Adrenal gland (tissue), 19 donors: ENCODE measurements at places on chromosomes 12 and 14.

- no peak for DNase-seq
- no peaks in the 10 kb centered on the region for H3K27me3 ChIP-seq
- no peaks in the 10 kb centered on the region for H3K36me3 ChIP-seq
- H3K27ac ChIP-seq, result peak overlapping the region; percentile 50
Measured at GRCh38 chr14:53367644-53368026, 214.5 kb upstream of the DDHD1 start.

DNA sequence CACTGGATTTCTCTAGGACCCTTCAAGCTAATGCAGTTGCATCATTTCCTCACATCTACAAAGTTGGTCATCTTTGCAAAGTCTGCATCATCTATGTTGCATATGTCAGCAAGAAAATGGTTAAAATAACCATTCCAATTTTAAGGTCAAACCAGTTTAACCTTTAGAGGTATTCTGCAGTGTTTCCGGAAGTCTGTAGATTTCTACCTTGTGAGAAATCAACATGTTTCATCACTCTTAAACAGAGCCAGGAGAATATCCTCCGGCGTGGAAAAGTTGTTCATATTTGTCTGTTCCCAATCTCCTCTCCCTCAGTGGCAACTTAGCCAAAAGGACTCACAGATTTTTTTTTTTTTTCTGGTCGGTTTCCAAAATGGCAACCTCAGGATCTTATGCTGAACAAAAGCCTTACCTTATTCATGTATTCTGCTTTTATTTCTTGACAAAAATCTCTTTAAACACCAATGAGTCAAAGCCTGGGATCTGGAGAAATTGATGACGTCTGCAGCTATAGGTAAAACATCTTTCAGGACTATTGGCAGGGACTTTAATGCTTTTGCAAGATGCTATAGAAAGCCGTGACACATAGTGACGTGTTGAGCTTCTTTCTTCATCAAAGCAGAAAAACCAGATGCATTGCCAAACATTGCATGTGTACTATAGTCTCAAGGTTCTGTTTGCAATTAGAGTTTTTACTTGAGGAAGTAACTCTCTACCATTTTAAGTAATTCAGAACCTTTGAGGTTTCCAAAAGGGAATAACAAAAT is 16.0 kb upstream of the CDK17 start:
- H3K4me3 ChIP-seq, result no peak overlapping the region
- DNase-seq, result no peak

- DNase-seq, result no peak
- no peaks in the 10 kb centered on the region for H3K4me1 ChIP-seq
- H3K36me3 ChIP-seq, result no peaks in the 10 kb centered on the region
- H3K4me3 ChIP-seq, result no peak overlapping the region
Measured at GRCh38 chr14:72256055-72256454, 323.8 kb downstream of the RGS6 start.

DNA sequence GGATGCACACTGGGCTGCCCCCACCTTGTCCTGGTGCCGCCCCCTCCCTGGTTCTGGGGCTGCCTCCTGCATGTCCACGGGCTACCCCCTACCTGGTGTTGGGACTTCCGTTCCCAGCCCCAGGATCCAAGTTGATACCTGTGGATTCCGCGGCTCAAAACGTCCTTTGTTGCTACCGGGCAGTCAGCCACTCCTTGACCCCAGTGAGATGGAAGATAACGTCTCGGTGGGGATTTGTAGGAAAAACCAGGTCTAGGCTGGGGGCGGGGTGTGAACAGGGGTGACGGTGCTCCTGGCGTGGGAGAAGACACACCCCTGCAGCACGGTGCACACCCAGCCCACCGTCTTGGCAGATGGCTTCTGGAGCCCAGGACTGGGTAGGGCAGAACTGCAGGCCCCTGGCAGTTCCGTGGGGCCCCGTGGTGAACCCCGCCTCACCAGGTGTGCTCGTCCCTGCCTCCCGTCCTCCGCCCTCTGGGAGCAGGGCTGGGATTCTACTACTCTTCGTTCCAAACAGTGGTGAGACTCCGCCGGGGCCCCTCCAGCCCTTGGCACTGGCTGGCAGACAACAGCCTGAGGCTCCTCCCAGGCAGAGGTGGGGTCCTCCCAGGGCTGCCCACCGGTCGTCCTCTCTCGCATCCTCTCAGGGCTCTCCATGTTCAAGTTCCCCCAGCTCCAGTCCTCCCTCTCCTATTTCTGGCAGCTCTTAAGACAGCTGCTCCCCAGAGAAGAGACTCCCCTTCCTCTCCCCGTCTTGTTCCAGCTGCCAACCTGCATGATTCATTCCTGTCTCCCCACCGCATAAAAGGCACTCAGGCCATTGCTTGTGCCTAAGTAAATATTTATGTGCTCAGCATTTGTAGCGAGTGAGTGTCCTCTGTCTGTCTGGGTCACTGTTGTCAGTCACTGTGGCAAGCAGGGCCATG is 75.5 kb downstream of the FBXL14 start:
- DNase-seq, result no peak

- no peak for DNase-seq
- H3K36me3 ChIP-seq, result no peaks in the 10 kb centered on the region
- no peaks in the 10 kb centered on the region for H3K27me3 ChIP-seq
- no peak overlapping the region for H3K4me3 ChIP-seq
Measured at GRCh38 chr14:72888192-72888591, 5.7 kb downstream of the DPF3 start.

GRCh38 chr12:107474639-107475539 is 210.7 kb upstream of the PWP1 start:
- no peak overlapping the region for H3K27ac ChIP-seq
- DNase-seq, result no peak
- H3K36me3 ChIP-seq, result no peaks in the 10 kb centered on the region

GRCh38 chr14:24693353-24693737 is 59.4 kb upstream of the GZMB start:
- H3K27ac ChIP-seq, result no peak overlapping the region
- H3K36me3 ChIP-seq, result no peaks in the 10 kb centered on the region
- H3K4me3 ChIP-seq, result no peak overlapping the region

DNA sequence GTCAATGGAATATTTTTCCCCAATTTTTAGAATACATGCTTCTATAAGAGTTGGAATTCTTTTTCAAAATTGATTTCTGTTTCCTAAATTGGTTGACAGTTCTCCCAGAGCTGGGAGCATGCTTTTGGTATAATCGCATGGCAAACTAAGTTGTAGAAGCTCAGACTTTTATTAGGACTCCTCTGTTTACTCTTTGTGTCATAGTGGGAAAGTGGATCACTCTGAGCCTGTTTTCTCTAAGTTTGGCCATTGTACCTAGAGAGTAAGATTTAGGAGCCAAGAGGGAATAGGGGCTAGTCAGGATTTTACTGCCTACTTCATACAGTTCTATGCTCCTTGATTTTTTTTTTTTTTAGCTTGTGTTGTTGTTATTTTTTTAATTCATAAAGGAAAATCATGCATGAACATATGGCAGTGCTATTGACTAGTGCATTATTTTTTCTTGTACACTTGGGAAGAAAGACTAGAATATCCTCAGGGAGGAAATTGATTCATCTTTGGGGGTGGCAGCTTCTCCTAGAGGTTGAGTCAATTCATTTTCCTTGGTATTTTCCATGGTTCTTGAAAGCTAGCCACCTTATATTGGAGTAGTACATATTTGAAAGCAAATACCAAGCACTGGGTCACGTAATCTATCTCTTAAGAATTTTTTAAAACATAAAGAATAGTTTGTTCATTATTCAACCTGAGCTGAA is 77.7 kb upstream of the TRAF3 start:
- no peak for DNase-seq
- H3K4me3 ChIP-seq, result no peak overlapping the region
- no peaks in the 10 kb centered on the region for H3K4me1 ChIP-seq
- no peaks in the 10 kb centered on the region for H3K27me3 ChIP-seq
- no peaks in the 10 kb centered on the region for H3K36me3 ChIP-seq

GRCh38 chr14:58639842-58640484 is 2.2 kb downstream of the DACT1 start:
- peak; percentile 56 for DNase-seq
- peaks cover under 1% of the 10 kb centered on the region for H3K36me3 ChIP-seq
- H3K27ac ChIP-seq, result no peak overlapping the region
- no peaks in the 10 kb centered on the region for H3K27me3 ChIP-seq
- H3K4me3 ChIP-seq, result no peak overlapping the region

DNA sequence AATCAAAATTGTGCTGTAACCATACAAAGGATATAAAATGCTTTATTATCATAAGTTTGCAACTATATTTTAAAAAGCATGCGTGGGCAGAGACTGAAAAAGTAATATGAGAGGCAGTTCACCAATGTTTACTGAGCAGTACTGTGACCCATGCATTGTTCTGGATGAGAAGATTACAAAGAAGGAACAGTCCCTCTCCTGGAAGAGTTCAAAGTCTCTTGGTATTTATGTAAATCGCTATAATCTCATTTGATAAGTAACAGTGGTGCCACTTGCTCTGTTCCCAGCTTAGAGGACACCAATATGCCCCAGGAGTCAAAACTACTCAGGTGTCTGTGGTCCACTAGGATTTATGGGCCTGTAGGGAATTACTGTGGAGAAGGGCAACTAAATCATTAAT is 2.1 kb upstream of the CMAS start:
- H3K27me3 ChIP-seq, result no peaks in the 10 kb centered on the region
- no peak for DNase-seq
- no peaks in the 10 kb centered on the region for H3K36me3 ChIP-seq
- no peak overlapping the region for H3K4me3 ChIP-seq
- H3K4me1 ChIP-seq, result peaks cover 16% of the 10 kb centered on the region

DNA sequence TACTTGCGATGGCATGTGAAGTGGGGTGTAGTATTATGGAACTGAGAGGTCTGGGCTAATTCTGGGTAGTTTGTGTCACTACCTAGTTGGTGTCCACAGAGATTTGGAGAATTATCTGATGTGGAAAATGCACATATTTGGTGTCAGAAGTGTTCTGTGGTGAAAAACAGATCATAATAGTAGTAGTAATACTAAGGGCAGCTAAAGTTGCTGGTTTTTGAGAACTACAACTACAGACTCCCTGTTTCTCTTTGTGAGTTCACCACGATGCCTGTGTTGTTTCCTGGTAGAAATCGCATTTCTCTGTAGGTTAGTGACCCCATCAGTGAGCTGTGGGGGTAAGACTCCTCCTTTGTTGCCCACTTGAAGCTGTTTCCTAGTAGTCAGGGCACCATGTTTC is 206.5 kb downstream of the FUT8 start:
- H3K4me3 ChIP-seq, result no peak overlapping the region
- no peak for DNase-seq
- no peaks in the 10 kb centered on the region for H3K36me3 ChIP-seq

- no peak for DNase-seq
- H3K27me3 ChIP-seq, result no peaks in the 10 kb centered on the region
- no peaks in the 10 kb centered on the region for H3K4me1 ChIP-seq
- no peak overlapping the region for H3K4me3 ChIP-seq
- no peak overlapping the region for H3K27ac ChIP-seq
- no peaks in the 10 kb centered on the region for H3K36me3 ChIP-seq
Measured at GRCh38 chr14:102249041-102249440, 55.9 kb downstream of the MOK start.
